NCI-H524 treated with DMSO at 0.1 percent for 48 hours (cell line): ENCODE measurements at places on chromosomes 16 and 17.

- DNase-seq = no peak
Observed at GRCh38 chr16:31099860-31100638, 5.5 kb upstream of the VKORC1 start.

DNA sequence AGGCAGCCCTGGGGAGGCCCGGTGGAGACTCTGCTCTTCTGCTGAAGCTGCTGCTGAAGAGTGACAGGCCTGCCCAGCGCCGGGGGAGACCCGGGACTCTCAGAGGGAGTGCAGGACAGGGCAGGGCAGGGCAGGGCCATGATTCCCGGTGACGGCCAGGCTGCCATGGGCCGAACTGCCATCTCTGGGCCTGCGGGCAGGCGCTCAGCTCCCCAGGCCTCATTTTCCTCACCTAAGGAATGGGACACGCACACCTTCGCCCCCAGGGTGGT, 22.6 kb upstream of the SSTR5 start:
- no peak for DNase-seq

GRCh38 chr16:78768718-78769117, 669.3 kb downstream of the WWOX start:
- DNase-seq = no peak

DNA sequence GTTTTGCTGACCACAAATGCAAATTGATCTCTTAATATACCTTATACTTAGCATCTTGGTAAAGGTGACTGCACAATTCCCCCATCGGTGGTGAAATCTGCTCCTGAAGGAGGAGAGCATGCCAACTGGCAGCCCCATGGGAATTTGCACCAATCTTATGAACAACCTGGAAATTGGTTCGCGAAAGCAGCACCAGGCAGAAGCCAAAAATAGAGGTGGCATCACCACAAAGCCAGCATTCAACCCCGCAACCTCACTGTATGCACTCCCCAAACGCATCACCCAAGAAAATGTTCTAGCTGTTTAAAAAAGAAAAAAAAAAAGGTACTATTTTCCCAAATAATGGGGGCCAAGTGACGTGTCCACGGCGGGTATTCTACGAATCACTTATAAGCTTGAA, 213.4 kb downstream of the ZFHX3 start:
- no peak for DNase-seq

DNA sequence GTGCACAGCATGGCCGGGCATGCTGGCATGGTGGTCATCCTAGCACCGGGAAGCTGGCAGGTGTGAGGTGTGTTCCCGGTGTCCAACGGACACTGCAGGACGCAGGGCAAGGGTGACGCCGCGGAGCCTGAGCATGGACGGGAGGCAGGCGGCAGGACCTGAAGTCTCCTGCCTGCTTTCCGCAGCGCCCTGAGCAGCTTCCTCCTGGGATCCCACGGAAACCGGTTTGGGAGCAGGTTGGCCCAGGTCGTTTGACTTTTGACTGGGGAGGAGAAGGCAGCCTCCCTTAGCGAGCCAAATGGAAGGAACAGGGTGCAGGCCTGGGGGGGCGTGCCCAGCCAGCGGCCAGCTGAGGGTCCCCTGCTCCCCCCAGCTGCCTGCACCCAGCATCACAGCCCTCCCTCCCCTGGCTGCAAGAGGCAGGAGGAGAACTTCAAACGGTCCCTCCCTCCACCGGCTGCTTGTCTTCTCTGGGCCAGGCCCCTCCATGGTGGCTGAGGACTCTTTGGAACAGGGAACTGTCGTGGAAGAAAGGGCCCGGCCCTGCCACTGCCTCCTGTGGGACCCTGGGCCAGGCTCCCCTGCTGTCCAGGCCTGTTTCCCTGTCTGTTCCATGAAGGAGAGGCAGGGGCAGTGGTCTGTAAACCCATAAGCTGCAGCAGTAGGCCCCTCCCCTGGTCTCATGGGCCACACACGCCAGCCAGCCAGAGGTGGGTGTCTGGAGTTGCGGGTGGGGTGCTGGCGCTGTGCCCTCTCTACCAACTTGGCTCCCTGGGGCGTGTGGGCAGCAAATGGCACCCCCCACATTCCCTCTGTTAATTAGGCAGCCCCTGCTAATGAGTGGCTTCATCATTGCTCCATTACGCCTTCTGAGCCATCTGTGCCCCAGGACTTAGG, 7.8 kb upstream of the ADGRG1 start:
- peak; percentile 23 for DNase-seq

DNA sequence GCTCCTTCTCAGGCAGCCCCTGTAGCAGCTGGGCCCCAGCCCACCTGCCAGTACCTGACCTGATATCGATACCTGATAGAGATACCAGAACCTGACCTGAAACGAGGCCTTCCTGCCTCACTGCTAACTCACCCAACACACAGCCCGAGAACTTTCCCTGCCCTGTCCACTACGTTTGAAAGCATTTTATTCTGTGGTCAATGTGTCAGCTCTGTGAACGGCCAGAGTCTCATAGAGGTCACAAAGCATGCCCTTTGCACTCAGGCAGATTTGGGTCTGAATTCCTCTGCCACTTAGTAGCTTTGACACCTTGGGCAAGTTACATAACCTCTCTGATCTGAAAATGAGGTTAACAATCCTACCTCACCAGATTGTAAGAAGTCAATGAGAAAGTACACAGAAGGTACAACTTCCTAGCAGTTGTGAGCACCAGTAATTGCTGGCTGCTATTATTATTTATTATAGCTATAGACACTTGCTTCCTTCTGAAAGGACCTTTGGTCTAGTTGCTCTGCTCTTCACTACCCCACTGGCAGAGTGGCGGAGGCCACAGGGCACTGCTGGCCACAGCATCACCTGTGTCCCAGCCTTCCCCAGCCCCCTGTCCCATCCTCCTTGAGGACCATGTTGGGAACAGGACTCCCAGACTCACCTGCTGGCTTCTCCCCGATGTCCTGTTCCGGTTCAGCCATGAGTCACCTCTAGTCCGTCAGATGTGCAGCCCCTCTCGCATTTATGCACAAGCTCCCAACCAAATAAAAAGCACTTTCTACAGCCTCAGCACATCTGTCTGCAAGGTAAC, 895 bp downstream of the ANKRD40CL start:
- no peak for DNase-seq

- no peak for DNase-seq
Observed at GRCh38 chr17:17728550-17729251, 47.4 kb downstream of the RAI1 start.

- DNase-seq = no peak
Observed at GRCh38 chr16:67541391-67542263, 13.0 kb downstream of the RIPOR1 start.

GRCh38 chr17:8735336-8735939, 9.2 kb downstream of the CCDC42 start:
- DNase-seq = no peak

GRCh38 chr17:14451729-14452191, 150.9 kb downstream of the HS3ST3B1 start:
- DNase-seq = no peak

DNA sequence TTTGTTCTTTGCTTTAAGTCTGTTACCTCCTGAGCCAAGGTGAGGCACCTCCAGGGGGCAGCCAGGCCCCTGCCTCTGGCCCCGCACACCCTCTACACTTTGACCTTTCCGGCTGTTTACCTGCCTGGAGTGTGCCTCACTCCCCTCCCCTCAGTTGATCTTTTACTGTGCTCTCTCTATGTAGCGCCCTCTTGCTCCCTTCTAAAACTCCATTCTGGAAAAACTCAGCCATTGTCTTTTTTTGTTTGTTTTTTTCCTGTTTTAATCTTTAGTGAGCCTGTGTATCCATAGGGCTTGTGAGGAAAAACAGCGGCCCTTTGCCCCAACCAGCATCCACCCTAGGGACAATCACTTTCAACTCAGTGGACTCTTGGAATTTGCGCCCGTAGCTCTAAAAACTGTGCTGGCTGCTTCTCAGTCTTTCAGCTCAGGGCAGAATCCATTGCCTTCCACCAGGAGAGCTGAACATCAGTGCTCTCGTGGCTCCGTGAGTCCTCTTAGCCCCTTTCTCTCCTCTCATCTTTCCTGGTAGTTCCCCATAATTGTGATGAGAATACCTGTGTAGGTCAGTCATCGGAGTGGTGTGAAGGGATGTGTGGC, 4.3 kb downstream of the AMDHD2 start:
- DNase-seq = no peak

GRCh38 chr16:48105456-48105855, 50.3 kb downstream of the ABCC12 start:
- no peak for DNase-seq

GRCh38 chr17:35243561-35244340, 879 bp downstream of the SLFN5 start:
- no peak for DNase-seq

DNA sequence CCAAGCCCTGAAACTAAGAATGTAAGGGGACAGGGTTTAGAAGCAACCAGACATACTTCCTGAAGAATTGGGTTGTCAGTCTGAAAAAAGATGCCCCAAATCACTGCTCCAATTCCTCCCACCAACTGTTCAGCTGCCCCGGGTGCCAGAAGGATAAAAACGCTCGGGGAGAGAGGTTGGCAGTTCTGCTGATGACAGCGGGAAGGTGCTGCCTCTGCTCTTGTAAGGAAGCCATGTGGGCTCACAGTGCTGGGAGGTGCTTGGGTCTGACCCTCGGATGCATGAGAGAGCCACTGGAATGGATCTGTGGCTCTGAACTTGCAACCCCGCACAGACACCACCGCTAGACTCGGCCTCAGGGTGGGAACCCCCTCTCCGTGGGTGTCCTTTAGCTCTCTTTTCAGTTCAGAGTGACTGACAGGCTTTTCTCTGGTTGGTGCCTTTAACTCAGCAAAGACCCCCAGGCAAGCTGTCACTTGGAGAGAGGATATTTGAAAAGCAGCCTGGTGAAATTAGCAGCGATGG, 364.8 kb upstream of the RBFOX1 start:
- no peak for DNase-seq

- no peak for DNase-seq
Observed at GRCh38 chr17:66737524-66737923, 97.4 kb upstream of the CACNG5 start.

DNA sequence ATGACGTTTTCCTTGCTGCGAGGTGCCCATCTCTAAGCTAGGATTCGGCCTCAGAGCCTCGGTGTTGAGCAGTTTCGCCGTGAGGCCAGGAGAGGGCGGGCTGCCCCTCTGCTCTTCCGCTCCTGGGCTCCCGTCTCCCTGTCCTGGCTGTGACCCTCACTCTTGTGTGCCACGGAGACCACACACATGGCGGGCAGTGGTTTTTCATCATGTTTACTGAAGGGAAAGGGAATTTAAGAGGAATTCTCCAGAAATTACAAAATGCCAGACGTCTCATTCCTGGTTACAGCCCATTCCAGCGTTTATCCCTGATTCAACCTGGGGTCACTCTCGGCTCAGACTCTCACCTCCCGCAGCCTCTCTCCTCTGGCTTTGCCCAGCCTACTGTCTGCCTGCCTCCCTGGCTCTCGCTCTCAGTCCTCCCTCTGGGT, 96.8 kb upstream of the ELAC2 start:
- no peak for DNase-seq

DNA sequence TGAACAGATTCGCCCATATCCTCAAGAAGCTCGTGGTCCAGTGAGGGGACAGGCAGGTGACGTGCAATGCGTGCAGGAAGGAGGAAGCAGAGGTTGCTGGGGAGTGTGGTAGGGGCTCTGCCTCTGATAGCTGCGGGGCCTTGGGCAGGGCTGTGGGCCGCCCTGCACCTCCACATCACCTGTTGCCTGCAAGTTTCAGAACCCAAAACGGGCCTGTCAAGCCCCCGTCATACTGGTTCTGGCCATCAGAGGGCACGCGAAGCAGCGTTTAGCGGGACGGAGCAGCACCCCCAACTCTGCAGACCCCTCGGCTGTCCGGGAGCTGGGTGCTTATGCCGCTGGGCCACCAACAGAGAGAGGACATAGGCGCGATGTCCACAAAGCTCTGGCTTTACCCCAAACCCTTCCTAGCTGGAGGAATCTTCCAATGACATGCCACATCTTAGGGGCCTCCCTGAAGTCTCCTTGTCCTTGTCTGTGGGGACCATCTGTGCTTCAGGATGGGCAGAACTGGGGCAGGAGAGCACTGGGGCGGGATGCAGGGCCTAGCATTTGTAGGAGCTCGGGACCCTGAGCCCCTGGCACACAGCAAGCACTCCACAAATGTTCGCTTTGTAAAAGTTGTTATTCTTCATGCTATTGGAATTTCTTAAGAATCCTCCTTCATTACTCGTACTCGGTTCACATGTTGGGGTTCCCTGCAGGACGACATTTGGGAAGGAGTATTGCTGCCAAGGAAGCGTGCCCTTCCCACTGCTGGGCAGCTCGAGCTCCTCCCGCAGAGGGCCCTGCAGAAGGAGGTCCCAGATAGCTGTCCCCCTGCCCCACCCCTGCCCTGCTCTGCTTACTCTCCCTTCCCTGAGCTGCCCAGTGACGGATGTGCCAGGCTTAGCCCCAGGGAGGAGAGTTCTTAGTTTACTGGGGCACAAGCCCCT, 64.3 kb downstream of the CNGB1 start:
- DNase-seq = no peak

- no peak for DNase-seq
Observed at GRCh38 chr17:64155751-64156544, 26.0 kb upstream of the ERN1 start.

- no peak for DNase-seq
Observed at GRCh38 chr16:74893541-74893940, 91.4 kb downstream of the WDR59 start.

- no peak for DNase-seq
Observed at GRCh38 chr16:64470916-64471315, 650.9 kb downstream of the CDH11 start.

DNA sequence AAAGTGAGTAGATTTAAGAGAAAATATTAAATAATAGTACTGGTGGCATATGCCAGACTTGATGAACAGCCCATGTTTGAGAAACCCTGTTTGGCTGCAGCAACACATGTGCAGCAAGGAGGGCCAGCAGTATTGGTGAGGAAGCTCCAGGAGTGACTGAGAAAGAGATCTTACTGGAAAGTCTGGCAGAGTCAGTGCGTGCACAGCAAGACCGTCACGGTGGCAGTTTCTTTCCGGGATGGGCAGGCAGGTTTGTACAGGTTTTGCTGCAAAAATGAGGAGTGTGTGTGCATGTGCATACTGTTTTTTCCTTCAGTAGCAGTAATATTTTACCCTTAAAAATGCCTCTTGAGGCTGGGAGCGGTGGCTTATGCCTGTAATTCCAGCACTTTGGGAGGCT, 41.4 kb downstream of the KSR1 start:
- DNase-seq = no peak

DNA sequence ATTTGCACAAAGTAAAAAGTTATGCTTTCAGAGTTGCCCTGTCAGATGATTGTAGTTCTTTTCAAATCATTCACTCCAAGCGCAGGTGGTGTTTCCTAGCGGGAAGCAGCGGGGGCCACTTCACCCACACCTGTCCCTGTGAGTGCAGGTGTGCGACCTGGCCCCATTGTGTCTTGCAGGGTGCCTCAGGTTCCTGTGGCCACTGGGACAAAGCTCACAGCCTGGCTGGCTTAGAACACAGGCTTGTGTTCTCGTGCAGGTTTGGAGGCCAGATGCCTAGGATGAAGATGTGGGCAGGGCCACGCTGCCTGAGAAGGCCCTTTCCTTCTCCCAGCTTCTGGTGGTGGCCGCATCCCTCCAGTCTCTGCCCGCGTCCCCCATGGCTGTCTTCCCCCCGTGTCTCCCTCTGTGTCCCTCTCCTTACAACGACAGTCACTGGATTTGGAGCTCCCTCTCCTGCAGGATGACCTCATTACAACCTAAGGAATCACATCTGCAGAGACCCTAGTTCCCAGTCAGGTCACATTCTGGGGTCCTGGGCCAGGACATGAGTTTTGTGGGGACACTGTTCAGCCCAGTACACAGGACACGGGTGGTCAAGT, 90.5 kb downstream of the NPIPB11 start:
- DNase-seq = no peak
